K562 (cell line): ENCODE measurements at places on chromosomes 11 and 22. TPM values are rescaled to one million over a fixed set of nuclear protein-coding genes. Genes with fewer than 3 reads are reported as not detected.

TENM4 gene
- total RNA-seq = 0.16 and 0.92 TPM in 2 replicates

SPA17 gene
- 5.7 and 6.0 TPM in 2 replicates for total RNA-seq

CALCA gene
- total RNA-seq = not detected in 2 replicates

GRCh38 chr11:96863520-96863919 lies 473.7 kb downstream of the JRKL start:
- DNase-seq = no peak
- H3K4me1 ChIP-seq = no peaks in the 10 kb centered on the region
- no peak overlapping the region for H3K27ac ChIP-seq

DNA sequence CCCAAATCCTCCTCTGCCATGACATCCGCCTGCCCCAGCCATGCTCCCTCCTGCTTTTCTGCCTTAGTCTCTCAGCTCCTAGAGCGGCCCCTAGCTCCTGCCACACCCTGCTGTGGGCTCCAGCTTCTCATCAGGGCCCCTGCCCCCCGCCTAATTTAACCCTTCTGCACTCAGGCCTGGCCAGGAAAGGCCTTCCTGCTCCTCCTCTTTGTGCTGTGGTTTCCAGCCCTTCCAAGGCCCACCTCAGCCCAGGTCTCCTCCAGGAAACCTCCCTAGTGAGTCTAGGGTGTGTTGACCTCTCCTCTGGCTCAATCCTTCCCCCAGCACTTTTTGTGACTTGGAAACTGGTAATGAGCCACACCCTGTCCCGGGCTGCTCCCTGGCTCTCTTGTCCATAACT lies 11.3 kb downstream of the PTPN5 start:
- H3K27me3 ChIP-seq = peaks cover 20% of the 10 kb centered on the region
- no peaks in the 10 kb centered on the region for H3K4me1 ChIP-seq
- H3K27ac ChIP-seq = no peak overlapping the region
- no peaks in the 10 kb centered on the region for H3K36me3 ChIP-seq
- H3K4me3 ChIP-seq = no peak overlapping the region

EFCAB6 gene
- not detected in 2 replicates for total RNA-seq

GRCh38 chr11:377174-377865 lies 8.0 kb downstream of the B4GALNT4 start:
- H3K27me3 ChIP-seq = no peaks in the 10 kb centered on the region
- H3K27ac ChIP-seq = no peak overlapping the region
- no peak overlapping the region for H3K4me3 ChIP-seq
- H3K36me3 ChIP-seq = peaks cover 46% of the 10 kb centered on the region; the same call in 2 of the 3 replicates
- H3K4me1 ChIP-seq = no peaks in the 10 kb centered on the region

- no peaks in the 10 kb centered on the region for H3K4me1 ChIP-seq
- no peaks in the 10 kb centered on the region for H3K27me3 ChIP-seq
- DNase-seq = no peak
- H3K4me3 ChIP-seq = no peak overlapping the region
- H3K27ac ChIP-seq = no peak overlapping the region
Observed at GRCh38 chr11:94472916-94473799, 20.5 kb downstream of the MRE11 start.

DNA sequence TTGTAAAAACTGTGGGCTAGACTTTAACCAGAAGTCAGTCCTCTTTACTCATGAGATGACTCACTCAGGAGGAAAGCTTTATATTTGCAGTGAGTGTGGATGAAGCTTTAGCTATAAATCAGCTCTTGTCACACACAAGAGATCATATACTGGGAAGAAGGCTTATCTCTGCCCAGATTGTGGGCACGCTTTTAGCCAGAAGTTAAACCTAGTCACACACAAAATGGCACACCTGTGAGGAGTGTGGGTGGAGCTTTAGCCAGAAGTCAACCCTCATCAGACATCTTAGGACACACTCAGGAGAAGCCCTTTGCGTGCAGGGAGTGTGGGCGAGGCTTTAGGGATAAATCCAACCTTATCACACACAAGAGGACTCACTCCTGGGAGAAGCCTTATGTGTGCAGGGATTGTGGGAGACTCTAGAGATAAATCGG lies 706.9 kb upstream of the LUZP2 start:
- no peak overlapping the region for H3K27ac ChIP-seq
- no peak for DNase-seq
- no peaks in the 10 kb centered on the region for H3K36me3 ChIP-seq
- no peaks in the 10 kb centered on the region for H3K4me1 ChIP-seq

- H3K4me1 ChIP-seq = no peaks in the 10 kb centered on the region
- DNase-seq = no peak
- no peaks in the 10 kb centered on the region for H3K27me3 ChIP-seq
- H3K27ac ChIP-seq = no peak overlapping the region
- no peak overlapping the region for H3K4me3 ChIP-seq
Observed at GRCh38 chr11:86715611-86716010, 43.2 kb upstream of the ME3 start.

DNA sequence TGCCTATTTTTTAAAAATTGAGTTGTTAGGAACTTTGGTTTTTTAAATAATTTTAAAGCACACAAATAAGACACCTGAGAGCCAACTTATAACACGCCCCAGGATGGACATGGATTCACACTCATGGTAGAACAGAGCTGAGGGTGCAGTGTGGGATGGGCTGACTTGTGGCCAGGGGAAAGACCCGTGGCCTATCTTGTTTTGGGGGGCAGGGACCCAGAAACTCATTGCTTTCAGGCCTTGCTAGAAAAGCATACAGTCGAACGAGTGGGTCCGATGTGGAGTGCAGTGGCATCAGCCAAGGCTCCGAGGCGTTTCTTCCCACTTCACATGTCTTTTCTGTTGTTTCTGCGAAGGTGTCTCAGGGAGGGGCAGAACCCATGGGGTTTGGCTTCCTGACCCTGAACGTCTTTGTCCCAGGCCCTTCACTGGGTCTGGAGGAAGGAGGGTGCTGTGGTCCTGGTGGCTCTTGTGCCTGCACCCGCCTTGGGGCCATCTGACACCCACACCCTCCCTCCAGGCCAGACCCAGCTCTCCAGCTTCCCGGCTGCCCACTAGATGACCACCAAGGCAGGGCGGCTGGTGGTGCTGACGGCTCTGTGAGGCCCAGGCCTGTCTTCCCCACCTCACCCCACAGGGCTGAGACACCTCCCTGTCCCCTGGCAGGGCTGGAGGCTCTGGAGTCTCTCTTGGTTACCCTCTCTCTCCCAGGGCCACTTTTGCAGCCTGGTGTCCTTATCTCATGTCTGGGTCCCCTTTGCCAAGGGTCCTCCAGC lies 120.8 kb downstream of the KCNQ1 start:
- H3K36me3 ChIP-seq = no peaks in the 10 kb centered on the region
- DNase-seq = no peak
- H3K4me1 ChIP-seq = no peaks in the 10 kb centered on the region; the same call in 1 of the 3 replicates
- H3K4me3 ChIP-seq = no peak overlapping the region
- H3K27ac ChIP-seq = no peak overlapping the region

IL18 gene
- total RNA-seq = 3.5 and 6.0 TPM in 2 replicates

AP1B1 gene
- total RNA-seq = 55.6 and 60.9 TPM in 2 replicates

DNA sequence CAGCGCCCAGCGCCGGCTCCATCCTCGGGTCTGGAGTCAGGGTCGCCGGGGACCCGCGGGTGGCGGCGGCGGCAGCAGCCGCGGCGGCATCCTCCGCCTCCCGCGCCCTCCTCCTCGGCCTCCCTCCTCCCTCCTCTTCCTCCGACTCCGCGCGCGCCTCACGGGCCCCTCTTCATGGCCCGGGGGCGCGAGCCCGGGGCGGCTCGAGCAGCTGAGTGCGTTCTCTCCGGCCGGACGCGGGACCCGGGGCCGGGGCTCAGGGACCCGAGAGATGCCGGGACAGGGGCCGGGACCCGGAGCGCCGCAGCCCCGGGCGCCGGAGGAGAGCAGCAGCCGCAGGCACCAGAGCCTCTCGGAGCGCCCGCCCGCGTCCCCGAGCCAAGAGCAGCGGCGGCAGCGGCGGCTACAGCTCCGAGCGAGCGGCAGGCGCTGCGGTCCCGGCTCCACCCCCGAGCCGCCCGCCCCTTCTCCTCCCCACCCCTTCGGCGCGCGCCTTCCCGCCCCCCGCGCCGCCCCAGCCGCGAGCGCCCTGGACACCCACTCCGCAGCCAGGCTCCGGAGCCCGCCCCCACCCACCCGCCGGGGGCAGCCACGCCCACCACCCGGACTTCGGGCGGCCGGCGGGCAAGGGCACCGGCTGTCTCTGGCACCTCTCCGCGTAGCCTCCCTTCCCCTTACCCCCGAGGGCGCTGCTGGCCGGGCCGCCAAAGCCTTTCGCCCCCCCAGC lies at the start of gene CHST1:
Gene CHST1, minus strand, starts transcription at position 417 of the 727 bp plus-strand sequence. CDS start 14,699 bp downstream, outside the sequence.
- DNase-seq = peak; percentile 78
- no peaks in the 10 kb centered on the region for H3K36me3 ChIP-seq
- H3K27ac ChIP-seq = no peak within 1 kb of the TSS
- H3K4me3 ChIP-seq = no peak within 1 kb of the TSS
- H3K27me3 ChIP-seq = peaks cover 36% of the 10 kb centered on the region
- no peaks in the 10 kb centered on the region for H3K4me1 ChIP-seq

GRCh38 chr11:72781313-72782080 lies 12.3 kb downstream of the STARD10 start:
- H3K4me3 ChIP-seq = peak overlapping the region; percentile 43
- no peak overlapping the region for H3K27ac ChIP-seq
- peak; percentile 86 for DNase-seq

- peaks cover 77% of the 10 kb centered on the region for H3K36me3 ChIP-seq
- H3K4me1 ChIP-seq = peaks cover 13% of the 10 kb centered on the region; the same call in 2 of the 3 replicates
- no peak for DNase-seq
- H3K4me3 ChIP-seq = no peak overlapping the region
- H3K27ac ChIP-seq = no peak overlapping the region
- H3K27me3 ChIP-seq = no peaks in the 10 kb centered on the region
Observed at GRCh38 chr22:20810645-20811044, 36.7 kb downstream of the SERPIND1 start.

UPK3A gene
- not detected in 2 replicates for total RNA-seq

GGTLC2 gene
- total RNA-seq = not detected in 2 replicates

DNA sequence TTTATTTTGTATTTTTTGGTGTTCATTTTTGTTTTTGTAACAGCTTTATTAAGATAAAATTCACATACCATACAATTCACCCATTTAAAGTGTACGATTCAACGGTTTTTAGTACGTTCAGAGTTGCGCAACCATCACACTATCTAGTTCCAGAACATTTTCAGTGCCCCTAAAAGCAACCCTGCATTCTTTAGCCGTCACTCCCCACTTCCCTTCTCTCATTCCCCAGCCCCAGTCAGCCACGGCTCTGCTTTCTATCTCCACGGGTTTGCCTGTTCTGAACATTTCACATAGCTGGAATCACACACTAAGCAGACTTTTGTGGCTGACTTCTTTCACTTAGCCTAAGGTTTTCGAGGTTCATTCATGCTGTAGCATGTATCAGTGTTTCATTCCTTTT lies 9.6 kb upstream of the KCNQ1OT1 start:
- no peak overlapping the region for H3K4me3 ChIP-seq
- no peaks in the 10 kb centered on the region for H3K36me3 ChIP-seq
- H3K27me3 ChIP-seq = no peaks in the 10 kb centered on the region
- DNase-seq = no peak
- peaks cover 12% of the 10 kb centered on the region; the same call in 1 of the 2 replicates for H3K4me1 ChIP-seq
- H3K27ac ChIP-seq = no peak overlapping the region

DNA sequence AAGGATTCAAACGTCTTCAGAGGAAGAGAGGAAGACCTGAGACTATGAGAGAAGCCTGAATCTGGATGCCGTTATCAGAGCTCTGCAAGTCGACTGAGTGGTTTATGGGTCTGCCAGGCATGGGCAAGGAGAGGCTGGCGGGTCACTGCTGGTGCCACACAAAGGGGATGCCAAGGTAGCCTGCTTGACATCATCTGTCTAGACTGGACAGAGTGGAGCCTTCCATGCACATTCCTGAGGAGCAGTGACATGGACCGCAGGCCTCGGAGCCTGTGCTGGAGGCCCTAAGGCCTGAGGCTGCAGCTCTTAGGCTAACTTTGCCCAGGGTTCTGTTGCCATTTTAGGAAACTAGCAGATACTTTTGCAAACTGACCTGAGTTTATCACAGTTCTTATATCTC lies 127.4 kb downstream of the WT1 start:
- no peaks in the 10 kb centered on the region for H3K36me3 ChIP-seq
- H3K27ac ChIP-seq = no peak overlapping the region
- peaks cover 33% of the 10 kb centered on the region for H3K27me3 ChIP-seq
- DNase-seq = no peak
- no peak overlapping the region for H3K4me3 ChIP-seq

SPI1 gene
- total RNA-seq = 30.7 and 33.7 TPM in 2 replicates

DNA sequence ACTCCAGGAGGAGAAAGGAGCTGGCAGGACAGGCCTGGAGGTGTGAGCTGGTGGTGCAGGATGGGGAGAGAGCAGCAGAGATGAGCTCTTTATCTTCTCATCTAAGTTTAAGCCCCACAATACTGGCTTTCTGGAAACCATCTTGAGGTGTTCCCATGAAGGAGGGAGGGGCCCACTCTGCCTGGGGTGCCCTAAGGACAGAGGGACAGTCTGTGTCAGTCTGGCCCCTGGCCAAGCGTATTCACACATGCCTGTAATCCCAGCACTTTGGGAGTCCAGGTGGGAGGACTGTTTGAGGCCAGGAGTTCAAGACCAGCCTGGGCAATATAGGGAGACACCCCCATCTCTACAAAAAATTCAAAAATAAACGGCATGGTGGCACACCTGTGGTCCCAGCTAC lies 8.9 kb downstream of the SERHL2 start:
- DNase-seq = no peak
- peaks cover 37% of the 10 kb centered on the region; the same call in 1 of the 3 replicates for H3K36me3 ChIP-seq
- peak overlapping the region; percentile 46; the same call in 2 of the 3 replicates for H3K27ac ChIP-seq
- no peak overlapping the region for H3K4me3 ChIP-seq
- H3K27me3 ChIP-seq = no peaks in the 10 kb centered on the region

DNA sequence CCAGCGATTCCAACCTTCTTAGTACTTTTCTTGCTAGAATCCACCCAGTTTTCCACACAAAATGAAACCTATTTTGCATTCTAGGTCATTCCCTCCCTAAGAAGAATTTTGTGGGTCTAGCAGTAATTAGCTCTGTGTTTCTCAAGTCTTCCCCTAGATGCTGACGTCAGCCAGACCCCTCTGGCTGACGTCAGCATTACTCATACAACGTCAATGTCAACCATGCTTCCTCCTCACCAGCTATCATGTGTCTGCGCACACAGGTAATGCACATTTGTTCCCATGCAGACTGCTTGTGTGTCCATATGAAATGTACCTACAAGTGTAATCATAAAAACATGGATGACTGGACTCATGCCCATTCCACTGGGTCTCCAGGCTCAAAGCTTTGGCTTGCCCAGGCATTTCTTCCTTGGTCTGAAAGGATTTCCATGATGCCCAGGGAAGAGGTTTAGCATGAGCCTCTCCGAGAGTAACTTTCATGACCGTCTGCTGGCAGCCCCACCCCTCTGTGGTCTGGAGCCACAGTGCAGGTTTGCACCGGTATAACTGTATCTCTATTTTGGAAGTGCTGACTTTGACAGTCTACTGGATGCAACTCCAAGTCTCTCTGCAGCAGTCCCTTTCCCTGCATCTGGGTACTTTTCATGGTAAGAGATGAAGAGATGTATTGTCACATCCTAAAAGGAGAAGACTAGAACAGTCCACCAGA lies 58.6 kb downstream of the DSCAML1 start:
- no peak overlapping the region for H3K4me3 ChIP-seq
- H3K27me3 ChIP-seq = no peaks in the 10 kb centered on the region; the same call in 2 of the 3 replicates
- no peak overlapping the region for H3K27ac ChIP-seq

ABCC8 gene
- total RNA-seq = 0.27 TPM in 1 of 2 replicates, not detected in the other
